ENCODE measurements at places on chromosomes 4 and X.

DNA sequence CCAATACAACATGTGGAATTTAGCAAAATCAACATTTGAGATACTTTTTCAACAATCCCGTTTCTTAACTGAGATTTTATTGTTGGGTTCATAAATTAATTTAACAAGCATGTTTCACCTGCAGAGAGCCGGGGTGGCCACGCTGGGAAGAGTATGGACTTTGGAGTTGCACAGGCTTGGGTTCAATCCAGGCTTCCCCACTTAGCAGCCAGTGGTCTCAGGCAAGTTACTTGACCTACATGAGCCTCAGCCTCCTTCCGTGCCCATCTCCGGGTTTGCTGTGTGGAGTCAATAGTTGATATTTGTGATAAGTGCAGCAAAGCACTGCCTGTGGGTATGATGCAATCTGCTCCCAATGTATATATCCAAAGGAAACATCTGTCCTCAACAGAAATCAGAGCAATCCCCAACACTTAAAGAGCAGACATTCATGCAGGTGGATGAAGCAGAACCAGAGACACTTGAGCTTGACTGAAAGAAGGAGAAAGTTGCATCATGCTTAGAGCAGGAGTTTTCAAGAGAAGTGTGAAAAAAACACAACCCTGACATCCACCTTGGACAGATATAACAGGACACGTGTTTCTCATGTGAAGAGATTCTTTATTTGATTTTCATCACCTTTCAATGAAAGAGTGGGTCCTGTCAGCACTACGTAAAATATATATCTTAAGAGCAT lies 5.1 kb downstream of the CYTL1 start:
- no peak for DNase-seq

- no peak for DNase-seq
Measured at GRCh38 chr4:67691328-67691727, 9.6 kb downstream of the UBA6 start.

- DNase-seq = no peak
Measured at GRCh38 chrX:19375546-19375945, 31.8 kb downstream of the PDHA1 start.

GRCh38 chr4:101290654-101291053 lies 56.7 kb downstream of the PPP3CA start:
- no peak for DNase-seq

GRCh38 chr4:87024201-87024600 lies 89.4 kb downstream of the AFF1 start:
- no peak for DNase-seq

DNA sequence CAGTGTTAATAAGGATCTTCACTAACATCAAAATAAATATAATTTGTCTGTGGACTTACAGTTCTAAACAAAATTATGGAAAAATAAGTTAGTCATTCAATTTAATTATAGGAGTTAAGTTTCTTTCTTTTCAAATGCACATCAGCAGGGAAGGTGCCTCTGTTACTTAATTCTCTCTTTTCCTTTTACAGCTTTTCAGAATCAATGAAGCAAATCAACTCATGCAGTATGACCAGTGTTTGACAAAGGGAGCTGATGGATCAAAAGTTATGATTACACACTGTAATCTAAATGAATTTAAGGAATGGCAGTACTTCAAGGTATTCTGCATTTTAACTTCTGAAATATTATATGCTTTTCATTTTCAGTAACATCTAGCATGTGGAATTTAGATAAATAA lies 15.9 kb downstream of the HMGB2 start:
- DNase-seq = no peak

GRCh38 chr4:105455182-105455581 lies 18.7 kb downstream of the PPA2 start:
- no peak for DNase-seq

DNA sequence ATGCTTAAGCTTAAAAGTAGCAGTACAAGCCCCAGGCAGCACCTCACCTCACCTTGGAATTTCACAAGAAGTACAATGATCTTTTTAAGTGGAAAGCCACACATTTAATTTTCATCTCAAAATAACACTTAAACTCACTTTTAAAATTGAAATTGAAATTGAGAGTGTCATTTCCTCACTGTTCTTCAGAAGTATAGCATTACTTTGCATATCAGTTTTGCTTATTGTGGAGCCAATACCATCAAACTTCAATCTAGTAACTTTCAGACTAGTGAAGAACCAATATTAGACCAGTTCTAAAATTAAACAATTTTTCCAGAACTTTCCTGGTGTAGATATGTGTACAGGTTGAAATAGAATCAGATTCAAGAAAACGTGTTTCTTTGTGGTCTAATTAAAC lies 242.4 kb downstream of the NDST4 start:
- DNase-seq = no peak

GRCh38 chr4:175961604-175962003 lies 104.0 kb upstream of the WDR17 start:
- no peak for DNase-seq

DNA sequence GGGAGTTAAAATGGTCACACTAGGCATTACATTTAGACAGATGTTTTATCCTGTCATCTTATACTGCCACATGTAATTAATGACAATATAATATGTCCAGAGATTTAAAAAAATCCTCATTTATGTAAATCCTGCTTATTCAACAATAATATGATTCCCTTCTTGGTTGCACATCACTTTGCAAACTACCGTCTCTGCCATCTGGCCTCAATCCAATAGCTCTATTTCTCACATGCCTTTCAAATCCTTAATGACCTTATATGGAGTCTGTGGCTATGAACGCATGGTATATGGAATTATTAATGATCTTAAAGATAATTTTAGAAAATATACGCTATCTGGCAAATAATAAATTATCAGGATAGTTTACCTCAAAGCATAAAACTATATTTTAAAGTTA lies 144.5 kb downstream of the NPNT start:
- DNase-seq = no peak

DNA sequence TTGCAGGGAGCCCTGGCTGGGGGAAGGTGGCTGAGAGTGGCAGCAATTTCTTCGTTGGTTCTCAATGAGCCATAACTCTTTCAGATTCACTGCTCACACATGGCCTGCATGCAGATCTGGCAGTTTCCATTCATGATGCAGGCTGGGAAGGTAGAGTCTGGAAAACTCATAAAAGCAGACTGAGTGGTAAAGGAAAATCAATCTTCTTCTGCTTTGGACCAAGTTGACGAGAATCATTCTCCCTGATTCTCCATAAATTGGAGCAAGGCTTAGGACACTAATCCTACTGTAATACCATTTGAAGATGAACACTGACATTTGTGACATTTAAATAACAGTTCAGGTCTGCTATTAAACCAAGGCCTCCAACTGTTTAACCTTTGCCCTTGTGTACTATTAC lies 35.3 kb upstream of the HAND2 start:
- DNase-seq = no peak

DNA sequence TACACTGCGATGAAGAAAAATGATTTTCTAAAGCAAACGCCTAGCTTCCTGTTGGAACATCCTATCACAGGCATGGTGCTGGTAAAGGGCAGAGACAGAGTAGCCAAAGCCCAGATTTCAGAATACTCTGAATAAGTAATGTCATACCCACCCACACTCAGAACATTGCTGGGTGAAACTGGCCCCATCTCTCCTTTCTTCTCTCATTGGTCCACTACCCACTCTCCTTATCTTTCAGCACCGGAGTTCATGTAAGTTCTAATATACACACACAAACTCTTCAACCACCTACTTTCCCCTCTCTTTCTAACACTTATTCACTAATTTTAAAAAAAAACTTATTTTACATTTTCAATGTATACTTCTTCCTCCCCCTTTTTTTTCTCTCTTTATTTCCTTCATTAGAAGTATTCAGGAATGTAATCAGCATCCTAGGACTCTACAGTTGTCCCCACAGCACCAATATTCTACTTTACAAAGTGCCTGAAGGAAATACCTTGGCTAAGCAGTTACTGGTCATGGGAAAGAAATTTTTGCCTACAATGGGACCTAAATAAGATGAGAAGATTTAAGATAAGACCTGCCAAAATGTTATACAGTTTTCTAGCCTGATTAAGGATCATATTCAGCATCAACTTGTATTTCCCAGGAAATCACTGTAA lies 63.0 kb downstream of the SEC24D start:
- no peak for DNase-seq

DNA sequence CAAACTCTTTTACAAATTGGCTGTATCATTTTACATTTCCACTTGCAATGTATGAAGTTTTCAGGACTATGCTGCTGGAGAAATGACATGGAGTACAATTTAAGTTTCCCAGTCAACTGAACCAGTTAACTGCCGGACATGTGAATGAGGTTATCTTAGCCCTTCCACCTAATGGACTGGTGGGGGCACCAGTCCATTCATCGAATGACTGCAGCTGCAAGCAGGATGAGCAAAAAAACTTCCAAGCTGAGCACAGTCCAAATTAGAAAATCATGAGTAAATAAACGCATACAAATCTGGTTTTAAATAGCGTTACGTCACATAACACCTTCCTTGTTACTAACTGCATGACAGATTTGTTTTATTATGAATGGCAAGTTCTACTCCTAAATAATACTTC lies 1131.5 kb downstream of the PCDH18 start:
- DNase-seq = no peak

GRCh38 chrX:17656035-17656418 lies 81.3 kb upstream of the SCML1 start:
- no peak for DNase-seq

GRCh38 chr4:36138220-36138619 lies 106.1 kb downstream of the ARAP2 start:
- DNase-seq = no peak

DNA sequence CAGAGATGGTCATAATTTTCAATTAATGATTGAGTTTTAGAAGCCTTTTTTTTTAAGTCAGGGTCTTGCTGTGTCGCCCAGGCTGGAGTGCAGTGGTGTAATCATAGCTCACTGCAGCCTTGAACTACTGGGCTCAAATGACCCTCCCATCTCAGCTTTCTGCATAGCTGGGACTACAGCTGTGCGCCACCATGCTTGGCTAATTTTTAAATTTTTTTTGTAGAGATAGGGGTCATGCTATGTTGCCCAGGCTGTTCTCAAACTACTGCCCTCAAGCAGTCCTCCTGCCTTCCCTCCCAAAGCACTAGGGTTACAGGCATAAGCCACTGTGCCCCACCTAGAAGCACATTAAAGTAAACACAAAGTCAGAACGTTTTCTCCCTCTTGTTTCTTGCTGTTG lies 51.7 kb downstream of the HTT-AS start:
- no peak for DNase-seq

GRCh38 chrX:1925053-1925481 lies 310.2 kb downstream of the ASMT start:
- no peak for DNase-seq
